HCT116 (cell line): ENCODE measurements at places on chromosomes 16 and 17. TPM values are rescaled to one million over a fixed set of nuclear protein-coding genes. Genes with fewer than 3 reads are reported as not detected.
A peak's percentile ranks its signal among the peaks of the same experiment; 100 is the strongest.

GRCh38 chr16:72291531-72291981 lies 119.6 kb upstream of the PMFBP1 start:
- peak overlapping the region; percentile 75 for H3K27ac ChIP-seq
- DNase-seq = peak; percentile 76
- no peaks in the 10 kb centered on the region for H3K36me3 ChIP-seq

GRCh38 chr17:7883781-7884386 lies 4.7 kb upstream of the CHD3 start:
- H3K36me3 ChIP-seq = peaks cover 3% of the 10 kb centered on the region; the same call in 1 of the 2 replicates
- no peaks in the 10 kb centered on the region for H3K27me3 ChIP-seq
- peaks cover 41% of the 10 kb centered on the region for H3K4me1 ChIP-seq
- H3K27ac ChIP-seq = no peak overlapping the region; the same call in 1 of the 2 replicates

DNA sequence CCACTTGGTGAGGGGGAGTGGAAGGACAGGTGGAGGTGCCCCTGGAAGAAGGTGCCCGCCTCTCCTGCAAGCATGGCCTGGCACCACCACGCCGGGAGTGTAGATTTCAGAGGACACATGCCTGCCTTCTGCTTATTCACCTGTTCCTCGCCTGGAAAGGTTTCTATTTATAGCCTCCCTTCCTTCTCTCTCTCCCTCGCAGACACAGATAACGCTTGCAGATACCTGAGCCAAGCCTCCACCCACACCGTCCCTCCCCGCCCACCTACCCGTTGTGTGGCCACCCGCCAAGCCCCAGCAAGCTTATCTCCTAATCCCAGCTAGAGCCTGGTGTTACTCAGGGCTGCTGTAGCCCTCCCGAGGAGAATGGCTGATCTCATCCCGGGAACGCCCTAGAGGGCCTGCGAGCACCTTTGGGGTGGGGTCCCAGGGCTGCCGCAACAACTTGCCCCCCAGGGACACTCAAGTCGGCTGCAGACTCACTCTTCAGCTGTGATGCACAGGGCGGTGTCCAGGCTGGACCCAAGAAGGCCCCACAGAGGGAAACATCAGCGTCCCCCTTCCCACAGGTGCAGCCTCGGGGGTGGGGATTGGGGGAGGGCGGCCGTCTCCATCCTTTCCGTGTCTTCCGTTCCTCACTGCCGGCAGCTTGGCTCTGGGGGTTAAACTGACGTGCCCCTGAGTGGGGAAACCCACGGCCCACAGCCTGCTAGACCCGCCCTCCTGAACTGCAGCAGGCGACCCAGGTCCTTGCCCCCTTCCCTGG lies 1.9 kb upstream of the SNAI3 start:
- no peaks in the 10 kb centered on the region for H3K36me3 ChIP-seq
- no peaks in the 10 kb centered on the region for H3K27me3 ChIP-seq
- H3K27ac ChIP-seq = no peak overlapping the region
- no peak for DNase-seq
- H3K4me3 ChIP-seq = no peak overlapping the region

DNA sequence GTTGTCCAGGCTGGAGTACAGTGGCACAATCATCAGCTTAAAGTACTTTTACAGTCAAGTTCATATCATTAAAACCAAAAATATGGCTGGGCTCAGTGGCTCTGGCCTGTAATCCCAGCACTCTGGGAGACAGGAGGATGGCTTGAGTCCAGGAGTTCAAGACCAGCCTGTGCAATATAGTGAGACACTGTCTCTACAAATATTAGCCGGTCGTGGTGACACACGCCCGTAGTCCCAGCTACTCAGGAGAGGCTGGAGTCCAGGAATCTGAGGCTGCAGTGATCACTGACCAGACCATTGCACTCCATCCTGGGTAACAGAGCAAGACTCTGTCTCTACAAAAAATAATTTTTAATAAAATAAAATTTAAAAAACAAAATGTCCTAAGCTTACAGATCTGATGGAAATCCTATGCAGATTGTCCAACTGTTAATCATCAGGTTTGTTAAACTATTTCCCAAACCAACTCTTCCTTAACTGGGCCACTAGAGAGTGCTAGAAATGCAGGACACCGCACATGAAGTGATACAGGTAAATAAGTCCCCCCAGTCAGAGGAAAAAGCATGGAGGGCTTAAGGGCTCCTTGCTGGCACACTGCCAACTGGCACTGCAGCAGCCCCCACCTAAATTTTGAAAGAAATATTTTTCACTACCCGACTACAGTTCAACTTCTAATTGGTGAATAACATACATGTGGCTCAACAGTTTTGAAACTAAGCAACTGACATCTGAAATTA lies 2.8 kb downstream of the USP22 start:
- H3K4me3 ChIP-seq = peak overlapping the region; percentile 94
- H3K27me3 ChIP-seq = no peaks in the 10 kb centered on the region
- peak overlapping the region; percentile 71; the same call in 1 of the 2 replicates for H3K27ac ChIP-seq
- peaks cover 7% of the 10 kb centered on the region for H3K36me3 ChIP-seq
- DNase-seq = peak; percentile 53

- H3K27ac ChIP-seq = no peak overlapping the region
- peak; percentile 68 for DNase-seq
- H3K27me3 ChIP-seq = no peaks in the 10 kb centered on the region
Observed at GRCh38 chr16:20774703-20775362, 11.0 kb downstream of the ACSM3 start.

DNA sequence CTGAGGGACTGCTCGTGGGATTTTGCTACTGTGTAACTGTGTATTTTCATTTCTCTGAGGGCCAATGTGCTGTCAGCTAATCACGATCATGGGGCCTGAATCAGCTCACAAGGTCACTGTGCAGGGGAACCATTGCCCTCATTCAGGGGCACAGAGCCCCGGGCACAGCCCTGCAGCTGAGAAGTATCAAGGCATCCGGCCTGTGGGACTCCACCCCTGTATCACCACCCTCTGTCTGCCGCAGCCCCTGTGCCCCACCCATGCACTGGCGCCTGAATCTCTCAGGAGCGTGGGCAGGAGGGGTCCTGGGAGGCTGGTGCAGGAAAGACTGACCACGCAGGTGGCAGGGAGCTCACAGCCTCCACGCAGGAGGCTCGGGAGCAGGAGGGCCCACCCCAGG lies 43.4 kb upstream of the RASD1 start:
- H3K27me3 ChIP-seq = no peaks in the 10 kb centered on the region
- no peaks in the 10 kb centered on the region for H3K36me3 ChIP-seq
- no peak overlapping the region for H3K4me3 ChIP-seq
- H3K4me1 ChIP-seq = no peaks in the 10 kb centered on the region
- DNase-seq = no peak

- H3K4me1 ChIP-seq = no peaks in the 10 kb centered on the region
- H3K27me3 ChIP-seq = peaks cover 13% of the 10 kb centered on the region; the same call in 1 of the 2 replicates
- no peak overlapping the region for H3K27ac ChIP-seq
- no peaks in the 10 kb centered on the region for H3K36me3 ChIP-seq
- H3K4me3 ChIP-seq = no peak overlapping the region
Observed at GRCh38 chr16:84672276-84673202, 24.2 kb downstream of the KLHL36 start.

GRCh38 chr17:2700491-2701141 lies 10.9 kb downstream of the CLUH start:
- peaks cover 24% of the 10 kb centered on the region for H3K36me3 ChIP-seq
- H3K4me3 ChIP-seq = no peak overlapping the region
- DNase-seq = no peak
- no peak overlapping the region for H3K27ac ChIP-seq
- H3K4me1 ChIP-seq = no peaks in the 10 kb centered on the region

DNA sequence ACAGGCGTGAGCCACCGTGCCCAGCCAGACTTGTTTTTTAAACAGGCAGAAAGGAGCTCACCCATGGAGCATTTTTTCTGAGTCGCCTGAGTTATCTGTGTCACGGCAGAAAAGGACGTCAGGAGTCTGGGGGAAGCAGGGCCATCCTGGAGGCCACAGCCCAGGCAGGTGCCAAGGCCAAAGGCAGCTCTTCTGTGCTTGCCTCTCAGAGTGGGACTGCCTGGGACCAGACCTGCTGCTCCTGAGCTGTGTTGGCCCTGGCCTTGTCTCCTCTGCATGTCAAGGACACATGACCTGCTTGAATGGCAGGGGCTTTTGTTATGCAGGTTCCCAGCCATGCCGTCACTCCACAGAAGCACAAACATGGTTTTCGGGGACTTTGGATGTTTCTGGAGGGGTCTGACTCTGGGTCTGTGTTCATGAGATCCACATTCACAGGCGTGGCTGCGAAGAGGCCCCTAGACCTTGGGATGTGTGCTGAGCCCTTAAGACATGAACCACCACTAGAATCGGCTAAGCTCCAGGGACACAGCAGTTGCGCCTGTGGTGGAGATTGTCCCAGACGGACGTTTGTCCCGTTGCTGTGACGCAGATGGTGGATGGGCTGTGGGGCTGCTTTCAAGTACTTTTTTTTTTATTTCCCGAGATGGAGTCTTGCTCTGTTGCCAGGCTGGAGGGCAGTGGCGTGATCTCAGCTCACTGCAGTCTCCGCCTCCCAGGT lies 33.8 kb downstream of the FOXK2 start:
- no peak overlapping the region for H3K27ac ChIP-seq
- no peak overlapping the region for H3K4me3 ChIP-seq
- H3K27me3 ChIP-seq = no peaks in the 10 kb centered on the region

DNA sequence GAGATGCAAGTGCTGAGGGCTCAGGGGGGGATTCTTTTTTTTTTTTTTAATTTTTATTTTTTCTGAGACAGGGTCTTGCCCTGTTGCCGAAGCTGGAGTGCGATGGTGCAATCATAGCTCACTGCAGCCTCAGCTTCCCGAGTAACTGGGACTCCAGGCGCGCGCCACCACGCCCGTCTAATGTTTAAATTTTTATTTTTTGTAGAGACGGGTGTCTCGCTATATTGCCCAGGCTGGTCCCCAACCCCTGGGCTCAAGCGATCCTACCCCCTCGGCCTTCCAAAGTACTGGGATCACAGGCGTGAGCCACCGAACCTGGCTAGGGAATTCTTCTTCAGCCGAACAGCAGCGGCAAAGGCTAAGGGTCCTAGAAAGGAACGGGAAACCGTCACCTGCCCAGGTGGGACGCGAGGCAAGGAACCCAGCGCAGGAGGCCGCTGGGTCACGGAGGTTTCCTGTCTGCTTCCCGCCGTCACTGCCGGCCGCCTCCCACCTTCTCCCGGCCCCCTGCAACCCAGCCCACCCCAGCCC lies 13.3 kb upstream of the OR1F1 start:
- no peaks in the 10 kb centered on the region for H3K36me3 ChIP-seq
- H3K4me3 ChIP-seq = peak overlapping the region; percentile 46; the same call in 1 of the 2 replicates
- no peak for DNase-seq
- peak overlapping the region; percentile 26 for H3K27ac ChIP-seq

DNA sequence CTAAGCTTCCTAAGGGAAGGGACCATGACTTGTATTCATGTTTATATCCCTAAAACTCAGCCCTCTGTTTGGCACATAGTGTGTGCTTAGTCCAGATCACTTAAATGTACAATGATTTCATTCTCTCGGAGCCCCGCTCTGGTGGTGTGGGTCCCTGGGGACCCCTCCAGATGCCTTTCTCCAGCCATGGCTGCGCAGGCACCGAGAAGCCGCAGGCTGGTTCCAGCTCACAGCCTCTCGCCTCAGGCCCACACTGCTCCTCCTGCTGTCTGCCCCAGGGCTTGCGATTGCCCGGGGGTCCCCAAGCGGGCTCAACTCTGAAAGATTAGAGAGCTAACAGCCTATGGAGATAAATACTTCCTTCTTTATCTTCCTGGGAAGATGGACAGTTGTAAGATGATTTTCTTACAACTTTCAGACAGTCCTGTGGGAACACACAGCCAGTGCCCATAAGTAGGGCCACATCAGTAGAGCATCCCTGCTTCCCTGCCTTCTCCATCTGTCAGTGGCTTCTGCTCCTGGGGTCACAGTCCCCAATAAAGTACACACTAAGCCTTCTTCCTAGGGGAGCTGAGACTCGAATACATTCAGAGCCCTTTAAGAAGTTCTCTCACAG lies 66.2 kb downstream of the CENPV start:
- no peaks in the 10 kb centered on the region for H3K27me3 ChIP-seq
- H3K27ac ChIP-seq = peak overlapping the region; percentile 97
- H3K4me3 ChIP-seq = peak overlapping the region; percentile 24; the same call in 1 of the 2 replicates
- H3K4me1 ChIP-seq = peaks cover 68% of the 10 kb centered on the region
- H3K36me3 ChIP-seq = no peaks in the 10 kb centered on the region

GRCh38 chr17:79093270-79093669 lies 18.6 kb downstream of the ENGASE start:
- no peaks in the 10 kb centered on the region; the same call in 1 of the 2 replicates for H3K4me1 ChIP-seq
- no peaks in the 10 kb centered on the region for H3K36me3 ChIP-seq
- no peak for DNase-seq
- no peak overlapping the region for H3K4me3 ChIP-seq
- H3K27ac ChIP-seq = no peak overlapping the region

DNA sequence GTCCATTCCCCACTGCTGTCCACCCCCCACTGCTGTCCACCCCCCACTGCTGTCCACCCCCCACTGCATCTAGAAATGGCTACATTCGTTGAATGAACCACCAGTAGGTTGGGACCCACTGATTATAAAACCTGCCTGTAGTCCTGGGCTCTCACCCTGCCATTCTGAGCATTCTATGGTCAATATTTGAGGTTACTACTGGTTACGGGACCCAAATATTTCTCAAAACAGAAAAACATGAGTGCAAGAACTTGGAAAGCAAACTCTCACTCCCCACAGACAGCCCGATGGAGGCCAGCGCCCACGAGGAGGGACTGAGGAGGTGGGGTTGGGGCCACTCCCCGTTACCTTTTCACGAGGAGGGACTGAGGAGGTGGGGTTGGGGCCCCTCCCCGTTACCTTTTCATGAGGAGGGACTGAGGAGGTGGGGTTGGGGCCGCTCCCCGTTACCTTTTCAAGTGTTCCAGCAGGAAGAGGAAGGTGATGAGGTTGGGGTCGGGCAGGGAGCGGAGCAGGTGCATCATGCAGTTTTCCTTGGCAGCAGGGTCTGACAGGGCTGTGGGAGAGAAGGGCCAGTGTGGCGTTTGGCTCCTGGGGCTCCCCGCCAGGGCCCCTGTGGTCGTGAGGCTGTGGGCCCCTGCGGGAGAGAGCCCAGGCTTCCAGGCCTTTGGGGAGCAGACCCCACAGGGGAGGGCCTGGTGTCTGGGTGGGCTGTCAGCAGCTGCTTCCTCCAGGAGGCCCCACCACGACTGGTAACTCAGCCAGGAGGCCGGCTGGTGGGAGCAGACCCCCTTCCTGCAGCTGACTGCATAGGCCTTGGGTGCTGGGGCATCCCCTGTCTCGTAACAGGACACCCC lies 12.5 kb downstream of the TIMM22 start:
- no peak overlapping the region for H3K4me3 ChIP-seq
- H3K36me3 ChIP-seq = no peaks in the 10 kb centered on the region; the same call in 1 of the 2 replicates
- DNase-seq = no peak
- no peak overlapping the region for H3K27ac ChIP-seq
- H3K27me3 ChIP-seq = no peaks in the 10 kb centered on the region

DNA sequence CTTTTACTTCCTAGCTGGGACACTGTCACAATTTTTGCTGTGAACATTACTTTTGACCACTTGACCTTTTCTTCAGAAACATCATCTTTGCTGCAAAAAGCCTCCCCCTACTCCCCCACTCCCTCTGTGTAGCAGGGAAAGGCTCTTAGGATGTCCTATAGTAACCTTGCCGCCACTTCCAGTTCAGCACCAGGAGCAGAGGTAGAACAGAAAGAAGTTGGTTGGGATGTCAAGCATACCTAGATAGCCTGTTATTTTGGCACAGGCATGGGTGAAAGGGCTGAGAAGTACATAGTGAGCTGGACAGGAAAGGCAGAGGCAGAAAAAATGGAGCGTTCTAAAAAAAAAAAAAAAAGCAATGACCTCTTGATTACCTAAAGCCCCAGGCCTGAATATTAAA lies 31.3 kb downstream of the SMIM36 start:
- H3K4me3 ChIP-seq = no peak overlapping the region
- no peaks in the 10 kb centered on the region for H3K4me1 ChIP-seq
- no peaks in the 10 kb centered on the region for H3K27me3 ChIP-seq
- H3K36me3 ChIP-seq = no peaks in the 10 kb centered on the region
- DNase-seq = no peak

SMG1 gene
- 72.7 TPM for total RNA-seq

CHST4 gene
- 0.59 TPM for total RNA-seq

IKZF3 gene
- 0.30 TPM for total RNA-seq

CACNG3 gene
- not detected for total RNA-seq

TADA2A gene
- 24.6 TPM for total RNA-seq

ADGRG3 gene
- not detected for total RNA-seq

NXPH3 gene
- total RNA-seq = 0.10 TPM

TPSD1 gene
- total RNA-seq = not detected
